GM23338 (cell line): ENCODE measurements at places on chromosomes 11 and 22.
A peak's percentile ranks its signal among the peaks of the same experiment; 100 is the strongest.

DNA sequence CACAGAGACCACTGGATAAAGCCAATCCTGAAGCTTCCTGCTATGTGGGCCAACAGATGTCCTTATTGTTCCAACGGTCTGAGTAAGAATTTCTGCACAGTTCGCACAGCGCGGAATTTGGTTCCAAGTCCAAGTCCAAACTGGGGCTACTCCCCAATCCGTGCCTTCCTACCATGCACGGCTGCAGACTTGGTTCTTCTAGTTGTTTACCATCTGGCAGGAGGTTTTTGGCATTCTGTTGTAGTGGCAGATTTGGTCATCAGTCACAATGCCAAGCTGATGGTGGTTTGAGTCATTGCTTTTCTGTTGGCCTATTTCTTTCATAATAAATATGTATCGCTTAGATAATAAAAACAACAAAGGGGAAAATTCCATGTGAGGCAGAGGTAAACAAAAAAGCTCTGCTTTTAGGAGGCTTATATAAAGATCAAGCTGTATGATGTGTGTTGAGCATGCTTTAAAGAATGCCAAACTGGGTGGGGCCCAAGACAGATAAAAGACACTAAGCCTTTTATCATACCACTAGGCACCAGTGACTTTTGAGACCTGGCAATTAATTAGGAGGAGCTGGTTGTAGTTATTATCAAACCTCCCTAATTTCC is 52.5 kb upstream of the SYN3 start:
- no peak for DNase-seq

- no peak for DNase-seq
Measured at GRCh38 chr22:35454416-35455054, 54.6 kb downstream of the MCM5 start.

GRCh38 chr11:35168671-35169070 is 29.7 kb downstream of the CD44 start:
- no peak for DNase-seq

DNA sequence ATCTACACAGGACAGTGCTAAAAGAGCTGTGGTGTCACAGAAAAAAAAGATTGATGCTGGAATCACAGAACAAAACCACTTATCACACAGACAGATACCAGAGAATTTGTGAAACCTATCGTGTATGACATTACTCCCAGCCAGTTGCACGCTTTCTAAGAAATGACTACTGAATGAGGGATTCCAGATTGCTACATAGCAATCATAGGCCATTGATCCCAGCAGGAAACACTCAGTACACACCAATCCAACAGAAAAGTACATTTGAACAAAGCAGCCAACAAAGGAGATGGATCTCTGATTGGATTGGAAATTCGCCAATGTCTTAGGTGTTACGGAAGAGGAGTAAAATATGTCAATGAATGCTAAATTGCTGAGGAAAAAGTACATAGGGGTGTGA is 4.8 kb upstream of the OR8H1 start:
- no peak for DNase-seq

DNA sequence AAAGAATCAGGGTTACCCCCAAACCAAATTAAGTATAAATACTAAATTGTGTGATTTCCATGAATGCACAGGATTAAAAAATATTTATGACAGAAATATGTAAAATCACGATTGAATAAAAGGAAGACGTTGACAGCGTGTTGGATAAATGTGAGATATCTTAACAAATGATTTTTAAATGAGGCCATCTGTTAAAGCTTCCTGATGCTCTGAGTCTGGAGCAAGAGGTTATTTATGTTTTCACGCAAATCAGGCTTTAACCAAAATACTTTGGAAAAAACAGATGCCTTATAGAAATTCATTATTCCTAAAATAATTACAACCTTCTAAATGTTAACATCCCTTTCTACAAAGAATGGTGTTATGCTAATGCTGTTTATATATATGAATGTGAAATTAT is 123.3 kb downstream of the PAX6 start:
- DNase-seq, result no peak

- DNase-seq, result no peak
Measured at GRCh38 chr11:67376873-67377808, 3.7 kb upstream of the CLCF1 start.

DNA sequence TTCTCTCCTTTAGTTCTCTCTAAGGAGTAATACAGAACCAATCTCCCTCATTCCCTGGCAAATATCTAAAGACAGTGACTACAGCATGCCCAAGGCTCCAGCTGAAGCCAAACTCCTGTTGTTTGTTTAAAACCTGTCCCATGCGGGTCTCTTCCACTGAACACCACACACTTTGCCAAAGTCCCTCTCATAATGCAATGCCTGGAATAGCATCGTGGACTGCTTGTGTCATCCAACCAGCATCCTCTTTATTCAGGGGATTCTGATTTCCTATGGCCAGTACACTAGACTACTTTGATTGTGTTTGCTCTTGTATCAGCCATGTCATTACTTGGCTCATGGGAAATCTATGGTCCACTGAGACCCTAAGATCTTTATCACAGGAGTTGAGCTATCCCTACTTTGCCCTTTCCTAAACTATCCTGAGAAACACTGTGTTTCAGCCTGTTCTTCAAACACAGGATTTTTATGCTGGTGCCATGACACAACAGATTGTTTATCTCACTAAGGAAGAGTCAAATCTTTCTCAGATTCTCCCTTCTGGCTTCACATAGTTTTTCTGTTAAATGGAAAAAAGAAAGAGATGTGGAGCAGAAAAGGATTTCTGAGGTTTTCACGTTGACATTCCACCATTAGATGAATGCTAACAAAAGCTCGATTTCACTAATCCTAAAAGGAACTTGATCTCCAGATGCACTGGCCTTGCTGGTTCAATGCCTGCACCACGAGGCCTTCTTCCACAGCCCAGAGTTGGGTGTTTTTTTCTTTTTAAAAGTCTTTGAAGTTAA is 15.9 kb upstream of the IRAG1 start:
- no peak for DNase-seq

DNA sequence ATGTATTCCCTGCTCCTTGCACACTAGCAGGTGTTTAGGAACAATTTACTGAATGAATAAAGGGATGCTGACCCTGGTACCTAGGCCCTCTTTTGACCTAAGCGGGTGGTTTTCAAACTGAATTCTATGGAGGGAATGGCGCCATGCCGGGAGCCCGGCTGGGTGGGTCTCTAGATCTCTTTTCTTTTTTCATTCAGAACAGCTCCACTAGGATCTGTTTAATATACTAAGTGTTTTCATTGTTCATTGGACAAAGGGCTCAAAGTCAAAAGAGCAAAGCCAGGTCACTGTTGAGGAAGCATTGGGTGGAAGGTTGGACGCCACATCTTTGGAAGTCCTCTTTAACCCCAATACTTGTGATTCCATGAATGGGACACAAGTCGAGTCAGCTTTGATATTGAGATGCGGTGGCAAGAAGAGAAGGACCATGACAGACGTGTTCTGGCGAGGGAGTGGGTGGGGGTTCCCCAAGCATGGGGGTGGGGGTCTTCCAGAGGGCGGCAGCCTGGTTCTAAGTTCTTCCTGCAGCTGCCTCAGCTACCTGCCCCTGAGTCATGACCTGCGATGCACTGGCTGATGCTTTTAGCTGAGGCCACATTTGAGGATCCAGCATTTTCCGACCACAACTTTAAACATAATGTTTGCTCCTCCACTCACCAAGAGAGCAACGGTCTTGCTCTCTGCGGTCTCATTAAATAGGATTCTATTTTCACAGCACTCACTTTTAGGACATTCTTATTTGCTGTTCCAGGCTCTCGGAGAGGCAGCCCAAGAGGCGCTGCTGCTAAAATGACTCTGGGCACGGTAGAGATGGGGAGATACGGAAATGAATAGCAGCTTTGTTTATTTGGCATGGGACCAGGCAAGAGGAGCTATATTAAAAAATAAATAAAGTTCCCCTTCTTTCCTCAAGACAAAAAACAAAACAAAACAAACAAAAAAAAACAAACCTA is 100.6 kb downstream of the FBXO7 start:
- DNase-seq, result peak; percentile 12

DNA sequence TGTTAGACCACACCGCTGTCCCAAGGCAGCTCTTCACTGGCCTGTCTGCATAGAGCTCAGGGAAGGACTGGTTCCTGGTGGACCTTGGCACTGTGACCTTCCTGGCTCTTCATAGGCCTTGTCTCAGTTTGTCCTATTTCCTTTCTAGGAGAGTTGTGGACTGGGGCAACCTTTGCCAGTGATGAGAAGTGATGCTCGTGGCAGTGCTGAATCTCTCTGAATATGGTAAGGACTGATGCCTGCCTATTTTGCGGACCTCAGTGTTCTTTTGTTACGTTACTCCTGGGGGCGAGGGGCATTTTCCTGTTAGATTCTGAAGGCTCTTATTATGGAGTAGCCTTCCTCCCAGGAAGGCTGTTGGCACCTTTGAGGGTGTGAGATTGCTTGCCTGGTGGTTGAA is 24.2 kb downstream of the CABIN1 start:
- DNase-seq, result no peak
